ENCODE measurements at places on chromosomes 3 and 15.

- DNase-seq, result no peak
Measured at GRCh38 chr15:68601206-68602197, 22.7 kb downstream of the CORO2B start.

DNA sequence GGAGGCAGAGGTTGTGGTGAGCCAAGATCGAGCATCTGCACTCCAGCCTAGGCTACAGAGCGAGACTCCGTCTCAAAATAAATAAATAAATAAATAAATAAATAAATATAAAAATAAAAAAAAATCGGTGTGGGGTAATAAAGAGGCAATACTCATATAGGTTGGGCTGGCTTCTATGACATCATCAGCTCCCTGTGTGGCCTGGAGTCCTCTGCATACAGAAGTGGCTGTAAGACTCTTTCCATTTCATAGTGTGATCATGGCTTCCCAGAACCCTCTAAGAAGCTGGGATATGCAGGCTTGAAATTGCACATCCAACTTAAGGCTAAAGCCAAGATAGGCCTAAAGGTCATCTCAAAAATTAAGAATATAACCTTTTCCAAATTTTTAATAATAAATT is 101.6 kb downstream of the ZIC4 start:
- no peak for DNase-seq

GRCh38 chr3:188796122-188796631 is 375.6 kb upstream of the TPRG1 start:
- no peak for DNase-seq

GRCh38 chr15:33007303-33007855 is 187.1 kb downstream of the FMN1 start:
- no peak for DNase-seq

DNA sequence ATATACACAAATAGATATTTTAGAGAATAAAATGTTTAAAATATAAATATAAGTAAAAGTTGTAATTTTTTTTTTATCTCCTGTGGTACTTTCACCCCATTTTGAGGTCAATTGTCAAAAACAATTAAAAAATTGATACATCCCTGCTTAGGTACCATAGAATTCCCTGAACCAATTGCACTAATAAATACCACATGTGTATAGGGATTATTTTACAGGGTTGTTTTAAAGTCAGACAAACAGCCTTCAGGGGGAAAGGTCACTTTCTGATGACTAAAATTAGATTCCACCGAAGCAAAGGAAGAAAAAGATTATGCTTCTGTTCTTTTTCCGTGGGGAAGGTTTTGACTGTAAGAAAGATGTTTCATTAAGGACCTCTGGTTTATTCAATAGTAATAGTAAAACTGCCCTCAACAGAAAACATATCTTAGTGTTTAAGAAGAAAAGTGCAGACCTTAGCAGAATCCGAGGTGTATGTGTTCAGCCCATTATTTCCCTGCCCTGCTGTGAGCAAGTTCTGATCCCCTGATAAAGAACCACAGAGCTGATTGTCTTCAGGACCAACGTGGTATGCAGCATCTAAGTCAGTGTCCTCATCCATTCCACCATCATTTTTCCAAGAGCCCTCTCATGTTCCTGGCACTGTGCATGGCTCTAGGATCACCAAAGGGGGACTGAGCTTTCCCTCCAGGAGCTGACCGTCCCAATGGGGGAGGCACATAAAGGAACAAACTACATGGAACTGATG is 132.9 kb upstream of the IL12A start:
- DNase-seq, result no peak

GRCh38 chr3:173275740-173276139 is 121.8 kb upstream of the NLGN1 start:
- DNase-seq, result no peak

DNA sequence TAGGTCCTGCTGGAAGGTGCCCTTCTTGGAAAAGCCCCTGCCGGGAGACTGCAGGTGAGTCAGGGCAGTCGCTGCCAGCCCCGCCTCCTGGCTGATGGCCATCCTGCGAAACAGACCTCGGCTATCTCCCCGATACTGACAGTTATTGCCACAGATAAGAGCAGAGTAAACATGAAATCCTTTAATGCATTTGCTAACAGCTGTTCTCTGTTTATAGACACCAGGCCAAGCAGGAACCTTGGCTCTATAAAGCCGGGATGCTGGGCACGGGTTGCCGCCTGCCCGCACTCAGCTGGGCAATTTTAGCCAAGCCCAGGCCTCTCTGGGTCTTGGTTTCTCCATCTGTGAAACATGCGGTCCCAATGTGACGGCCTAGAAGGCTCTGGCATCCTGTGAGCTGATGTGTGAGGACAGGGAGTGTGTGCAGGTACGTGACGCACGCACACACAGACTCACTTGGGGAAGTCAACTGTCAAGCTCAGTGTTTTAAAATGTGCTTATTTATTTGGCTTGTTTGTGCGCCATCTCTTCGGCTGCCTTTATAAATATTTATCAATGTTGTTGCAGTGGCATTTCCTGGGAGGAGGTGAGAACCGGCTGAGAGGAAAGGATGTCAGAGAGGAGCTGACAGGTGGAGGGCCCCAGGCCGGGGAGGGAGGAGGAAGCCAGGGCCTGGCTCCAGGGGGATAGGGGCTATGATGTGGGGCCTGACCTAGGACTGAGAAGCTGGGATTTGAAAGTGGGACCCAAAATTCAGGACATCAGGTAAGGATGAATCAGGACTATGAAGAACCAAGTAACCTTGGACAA is 50.8 kb upstream of the PRR23E start:
- no peak for DNase-seq

- DNase-seq, result no peak
Measured at GRCh38 chr3:11053926-11054503, 61.5 kb downstream of the SLC6A1 start.

DNA sequence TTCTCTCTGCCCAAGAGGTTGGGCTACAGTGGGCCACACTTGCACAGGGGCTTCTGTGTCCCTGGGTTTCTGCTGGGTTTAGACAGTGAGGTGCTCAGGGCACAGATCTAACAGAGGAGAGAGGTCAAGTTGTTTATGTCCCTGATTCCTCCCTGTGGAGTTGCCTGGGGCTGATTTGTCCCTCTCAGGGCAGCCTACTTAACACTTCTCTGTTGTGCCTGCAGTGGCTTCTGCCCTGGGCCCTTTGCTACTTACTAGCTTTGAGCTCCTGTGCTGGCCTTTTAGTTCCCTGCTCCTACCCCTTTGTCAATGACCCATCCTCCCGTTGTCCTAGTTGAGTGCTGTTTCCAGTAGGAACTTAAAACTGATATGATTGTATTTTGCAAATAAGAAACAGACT is 114.0 kb upstream of the RGMA start:
- DNase-seq, result no peak

GRCh38 chr15:83200162-83200561 is 7.5 kb downstream of the HDGFL3 start:
- DNase-seq, result no peak

- no peak for DNase-seq
Measured at GRCh38 chr15:42070279-42070975, 23.9 kb downstream of the PLA2G4D start.

DNA sequence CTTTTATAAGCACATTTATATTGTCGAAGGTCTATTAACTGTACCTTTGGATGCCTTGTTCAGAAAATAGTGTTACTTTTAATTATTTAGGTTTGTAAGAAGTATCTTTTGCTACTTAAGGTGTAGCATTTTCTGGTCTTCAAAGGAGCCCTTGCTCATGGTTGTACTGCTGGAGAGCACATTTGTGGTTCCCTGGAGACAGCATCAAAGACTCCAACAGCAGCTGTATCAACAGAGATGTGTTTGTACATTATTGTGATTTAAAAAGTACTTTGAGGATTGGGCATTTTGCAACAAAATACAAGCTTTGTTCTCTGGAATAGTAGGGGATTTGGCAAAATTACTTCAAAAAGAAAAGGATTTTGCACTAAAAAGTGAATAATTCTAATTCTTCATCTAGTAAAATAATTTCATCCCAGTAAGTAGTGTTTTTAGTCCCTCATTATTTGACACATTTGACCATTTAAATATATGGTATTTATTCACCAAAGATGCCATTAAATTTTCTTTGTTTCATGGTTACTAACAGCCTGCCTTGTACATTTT is 16.5 kb downstream of the TBC1D23 start:
- no peak for DNase-seq

- DNase-seq, result no peak
Measured at GRCh38 chr3:113405180-113405579, 36.1 kb downstream of the CFAP44 start.

DNA sequence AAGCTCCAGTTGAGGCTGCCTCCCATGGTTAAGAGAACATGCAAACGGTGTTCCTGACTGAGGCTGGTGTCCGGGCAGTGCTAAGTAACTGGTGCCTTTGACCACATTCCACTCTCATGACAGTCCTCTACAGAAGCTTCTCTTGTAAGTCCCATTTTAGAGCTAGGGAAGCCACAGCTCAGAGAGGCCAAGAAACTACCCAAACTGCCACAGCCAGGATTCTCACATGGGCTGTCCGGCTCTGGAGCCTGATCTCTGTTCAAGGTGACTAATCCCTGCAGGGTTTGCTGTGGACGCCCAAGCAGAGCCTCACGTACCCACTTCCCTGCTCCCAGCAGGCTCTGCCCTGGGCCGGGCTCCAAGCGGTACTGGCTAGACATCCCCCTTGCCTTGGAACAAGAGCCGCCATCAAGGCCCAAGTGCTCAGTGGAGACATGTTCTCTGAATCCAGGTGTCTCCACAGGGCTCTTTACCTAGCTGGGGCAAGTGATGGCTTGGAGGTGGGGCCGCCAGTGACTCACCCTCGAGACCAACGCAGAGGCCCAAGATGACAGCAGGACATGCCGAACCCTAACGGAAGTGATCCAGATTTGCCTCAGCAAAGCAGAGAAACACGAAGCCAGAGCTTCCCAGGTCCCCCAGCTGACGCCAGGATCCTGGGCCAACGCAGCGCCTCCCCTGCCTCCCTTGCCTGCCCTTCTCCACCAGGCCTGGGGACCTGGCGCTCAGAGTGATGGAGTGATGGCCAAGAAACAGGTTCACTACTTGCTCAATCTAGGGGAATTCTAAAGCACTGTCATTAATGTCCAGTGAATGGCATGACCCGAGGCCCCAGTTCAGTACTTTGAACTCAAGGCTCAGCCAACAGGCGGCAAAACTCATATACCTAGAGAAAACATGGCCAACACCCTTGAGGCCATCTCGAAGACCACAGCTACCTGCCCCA is 24.4 kb downstream of the KLHL25 start:
- DNase-seq, result no peak

DNA sequence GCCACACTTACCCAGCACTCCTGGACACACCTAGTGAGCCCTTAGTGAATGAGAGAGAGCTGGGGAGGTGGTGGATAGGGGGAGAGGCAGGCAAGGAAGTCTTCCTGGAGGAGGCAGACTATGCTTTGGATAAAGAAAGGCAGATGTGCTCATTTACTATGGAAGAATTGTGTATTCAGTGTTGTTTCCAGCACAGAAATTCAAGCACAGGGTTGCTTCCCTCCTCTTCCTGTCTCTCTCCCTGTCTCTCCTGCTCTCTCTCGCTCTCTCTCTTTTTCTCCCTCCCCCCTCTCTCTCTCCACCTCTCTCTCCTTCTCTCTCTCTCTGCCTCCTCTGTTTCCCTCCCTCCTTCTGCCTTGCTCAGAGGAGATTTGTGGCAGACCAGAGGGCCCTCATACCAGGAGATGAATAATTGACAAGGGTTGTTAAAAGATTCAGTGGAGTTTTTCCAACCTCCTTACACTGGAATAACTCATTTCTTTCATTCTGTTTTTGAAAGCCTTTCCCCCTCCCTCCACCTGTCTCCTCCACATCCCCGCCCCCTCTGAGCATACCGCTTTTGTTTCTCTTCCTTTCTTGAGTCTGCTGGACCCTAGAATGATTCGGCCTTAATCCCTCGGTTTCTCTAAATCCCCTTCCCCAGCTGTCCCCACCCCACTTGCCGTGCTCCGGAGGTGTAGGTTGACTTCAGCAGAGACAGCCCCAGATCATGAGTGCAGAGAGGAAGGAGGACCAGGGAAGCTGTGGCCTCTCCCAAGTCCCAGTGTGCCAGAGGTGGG is 65.6 kb downstream of the CCDC33 start:
- no peak for DNase-seq

DNA sequence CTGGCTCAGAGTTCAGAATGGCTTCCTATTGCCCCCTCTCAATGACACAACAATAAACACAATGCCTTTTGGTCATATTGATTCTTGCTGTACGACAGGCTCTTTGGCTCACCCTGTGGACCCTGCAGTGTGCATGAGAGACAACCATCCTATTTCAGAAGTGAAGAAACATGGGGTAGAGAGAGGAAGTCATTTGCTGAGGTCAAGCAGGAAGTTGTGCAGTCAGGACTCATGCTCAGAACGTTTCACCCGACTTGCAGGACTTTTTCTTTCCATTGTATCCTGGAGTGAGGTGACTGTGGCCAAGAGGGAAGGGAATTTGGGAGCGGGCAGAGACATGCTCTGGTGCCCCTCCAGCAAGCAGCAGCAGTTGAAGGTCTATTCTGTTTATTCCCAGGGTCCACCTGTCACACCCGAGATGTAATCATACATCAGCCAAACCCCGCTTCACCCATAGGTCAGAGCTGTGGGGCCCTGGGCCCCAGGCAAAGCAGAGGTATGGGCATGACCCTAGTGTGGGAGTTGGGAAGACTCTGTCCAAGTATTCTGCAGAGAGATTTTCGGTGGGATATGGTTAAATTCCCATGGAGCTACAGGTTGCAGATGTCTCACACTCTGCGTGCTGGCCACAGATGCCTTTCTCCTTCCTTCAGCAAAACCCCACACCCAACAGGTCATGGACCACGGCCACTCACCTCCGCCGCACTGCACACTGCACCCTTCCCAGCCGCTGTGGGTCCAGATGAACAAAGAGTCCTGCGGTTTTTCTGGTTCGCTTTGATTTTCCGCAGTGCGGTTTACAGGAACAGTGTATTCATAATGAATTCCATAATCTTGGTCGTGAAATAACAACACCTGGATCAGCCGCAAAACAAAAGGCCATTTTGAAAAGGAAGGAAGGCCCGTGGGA is 290.6 kb downstream of the ADAMTS17 start:
- DNase-seq, result no peak

DNA sequence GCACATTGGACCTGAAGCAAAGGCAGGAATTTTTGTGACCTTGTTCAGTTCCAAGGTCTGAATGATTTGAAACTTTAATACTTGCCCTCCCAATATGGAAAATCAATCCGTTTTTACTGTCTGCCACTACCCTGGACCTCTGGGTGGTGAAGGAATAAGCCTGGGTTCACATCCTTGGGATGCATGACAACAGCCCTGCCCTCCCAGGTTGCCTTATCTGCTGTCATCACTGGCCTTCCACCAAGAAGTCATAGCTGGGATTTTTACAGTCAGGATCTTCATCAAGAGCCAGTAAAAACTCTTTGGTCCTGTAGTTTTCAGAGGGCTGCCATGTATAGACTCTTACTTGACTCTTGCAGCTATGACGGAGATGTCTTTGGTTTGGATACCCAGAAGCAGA is 128.6 kb downstream of the MYLK start:
- no peak for DNase-seq

- no peak for DNase-seq
Measured at GRCh38 chr3:66962664-66963063, 35.4 kb upstream of the KBTBD8 start.

- DNase-seq, result no peak
Measured at GRCh38 chr3:47384425-47384824, 3.6 kb downstream of the PTPN23 start.

- no peak for DNase-seq
Measured at GRCh38 chr15:91965501-91966193, 112.1 kb downstream of the SLCO3A1 start.

All from stimulated activated CD4-positive, alpha-beta T cell treated with anti-CD3 and anti-CD28 coated beads, Interleukin-4, amount 100 ng/mL, for 1 hour (primary cell).